ENCODE measurements at places on chromosomes 4 and X. TPM values are rescaled to one million over a fixed set of nuclear protein-coding genes. Genes with fewer than 3 reads are reported as not detected.

Gene CXCL10
- 0.86 TPM for total RNA-seq

Gene KLHL34
- not detected for total RNA-seq

DNA sequence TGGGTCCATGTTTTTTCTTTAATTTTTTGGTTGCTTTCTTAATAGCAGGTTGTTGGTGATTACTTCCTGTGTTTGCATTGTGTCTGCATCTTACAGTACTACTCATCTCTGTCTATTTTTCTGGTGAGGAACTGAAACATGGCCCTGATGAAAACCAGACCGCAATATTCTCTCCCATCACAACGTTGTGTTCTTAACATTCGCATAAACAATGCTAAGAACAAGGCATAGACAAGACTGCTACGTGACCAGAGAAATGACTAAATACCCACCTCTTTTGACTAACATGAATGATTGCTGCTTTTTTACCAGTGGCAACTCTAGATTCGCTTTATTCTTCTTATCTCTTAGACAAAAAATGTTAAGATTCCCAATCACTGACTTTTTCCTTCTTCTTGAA, 179.1 kb downstream of the GC start:
- DNase-seq: no peak

Gene EIF4E
- 126 TPM for total RNA-seq

- no peak for DNase-seq
Observed at GRCh38 chr4:165381821-165382373, 3.1 kb downstream of the CPE start.

DNA sequence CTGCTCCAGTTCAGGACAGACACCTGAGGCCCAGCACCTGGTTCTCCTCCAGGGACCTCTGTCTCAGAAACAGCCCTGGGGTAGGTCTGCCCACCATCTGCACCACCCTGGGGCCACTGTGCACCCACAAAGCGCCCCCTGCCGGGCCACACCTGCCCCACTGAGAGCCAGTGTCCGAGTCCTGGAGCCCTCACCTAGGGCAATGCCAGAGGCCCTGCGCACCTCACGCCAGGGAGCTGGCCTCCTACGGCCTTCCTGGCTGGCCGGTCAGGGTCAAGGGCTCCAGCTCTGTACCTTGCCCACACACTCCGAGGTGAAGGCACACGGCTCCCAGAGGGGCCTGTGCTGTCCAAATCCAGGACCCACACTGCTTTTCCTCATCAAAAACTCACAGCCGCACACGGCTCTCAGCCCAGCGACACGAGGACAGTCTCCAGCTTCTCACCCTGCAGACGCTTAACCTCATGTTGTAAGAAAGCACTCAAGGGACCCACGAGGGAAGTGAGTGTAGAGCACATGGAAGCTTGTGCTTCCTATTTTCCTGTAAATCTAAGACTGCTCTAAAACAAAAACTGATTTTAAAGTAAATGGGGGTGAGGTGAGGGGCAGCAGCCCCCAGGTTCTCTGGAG, 5.4 kb downstream of the CTBP1 start:
- no peak for DNase-seq

- DNase-seq: peak; percentile 69
Observed at GRCh38 chrX:16185725-16186136, 18.4 kb downstream of the MAGEB17 start.

Gene EMCN
- not detected for total RNA-seq

DNA sequence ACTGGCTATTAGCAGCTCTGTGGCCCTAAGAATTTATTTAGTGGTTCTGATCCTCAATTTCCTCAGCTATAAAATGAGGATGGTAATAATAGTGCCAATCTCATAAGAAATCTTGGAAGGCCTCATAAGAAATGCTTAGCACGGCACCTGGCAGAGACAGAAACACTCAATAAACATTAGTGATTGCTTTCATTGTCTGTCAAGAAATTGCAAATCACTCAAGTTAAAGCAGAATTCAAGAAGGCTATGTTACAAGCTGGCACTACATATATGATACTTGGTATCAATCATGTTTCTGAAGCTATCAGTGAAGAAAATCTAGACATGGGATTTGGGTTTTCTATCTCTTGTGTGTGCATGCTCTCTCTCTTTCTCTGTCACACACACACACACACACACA, 267.7 kb upstream of the KCNIP4 start:
- no peak for DNase-seq

- peak; percentile 64 for DNase-seq
Observed at GRCh38 chrX:48021026-48021900, 14.5 kb downstream of the SPACA5 start.

Gene NUDT11
- 40.5 TPM for total RNA-seq

GRCh38 chr4:110611968-110612447, 10.9 kb downstream of the PITX2 start:
- no peak for DNase-seq

GRCh38 chr4:39977489-39978377, at the start of gene PDS5A:
TSS of gene PDS5A (minus strand) at chr4:39977911. CDS start at chr4:39976577, 1,334 bp downstream.
- peak; percentile 96 for DNase-seq

DNA sequence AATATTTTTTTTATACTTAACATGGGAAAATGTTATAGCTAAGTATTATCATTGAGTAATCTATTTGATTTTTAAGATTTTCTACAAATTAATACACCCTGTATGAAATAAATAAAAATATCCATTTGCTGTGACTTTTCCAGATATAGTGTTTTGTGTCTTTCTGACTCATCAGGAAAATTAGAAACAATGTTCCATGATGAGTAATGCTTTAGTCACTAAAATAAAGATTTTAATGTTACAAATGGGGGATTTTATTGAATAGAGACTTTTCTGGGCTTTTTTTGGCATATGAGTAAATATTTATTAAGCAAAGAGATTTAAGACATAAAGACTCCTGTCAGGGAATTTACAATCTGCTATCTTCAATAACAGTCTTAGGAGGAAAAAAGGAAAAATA, 279.2 kb upstream of the NOCT start:
- DNase-seq: no peak

Gene RBMX2
- 24.3 TPM for total RNA-seq

GRCh38 chr4:185469580-185470154, 1.9 kb downstream of the CCDC110 start:
- no peak for DNase-seq

Gene ANAPC4
- 23.3 TPM for total RNA-seq

DNA sequence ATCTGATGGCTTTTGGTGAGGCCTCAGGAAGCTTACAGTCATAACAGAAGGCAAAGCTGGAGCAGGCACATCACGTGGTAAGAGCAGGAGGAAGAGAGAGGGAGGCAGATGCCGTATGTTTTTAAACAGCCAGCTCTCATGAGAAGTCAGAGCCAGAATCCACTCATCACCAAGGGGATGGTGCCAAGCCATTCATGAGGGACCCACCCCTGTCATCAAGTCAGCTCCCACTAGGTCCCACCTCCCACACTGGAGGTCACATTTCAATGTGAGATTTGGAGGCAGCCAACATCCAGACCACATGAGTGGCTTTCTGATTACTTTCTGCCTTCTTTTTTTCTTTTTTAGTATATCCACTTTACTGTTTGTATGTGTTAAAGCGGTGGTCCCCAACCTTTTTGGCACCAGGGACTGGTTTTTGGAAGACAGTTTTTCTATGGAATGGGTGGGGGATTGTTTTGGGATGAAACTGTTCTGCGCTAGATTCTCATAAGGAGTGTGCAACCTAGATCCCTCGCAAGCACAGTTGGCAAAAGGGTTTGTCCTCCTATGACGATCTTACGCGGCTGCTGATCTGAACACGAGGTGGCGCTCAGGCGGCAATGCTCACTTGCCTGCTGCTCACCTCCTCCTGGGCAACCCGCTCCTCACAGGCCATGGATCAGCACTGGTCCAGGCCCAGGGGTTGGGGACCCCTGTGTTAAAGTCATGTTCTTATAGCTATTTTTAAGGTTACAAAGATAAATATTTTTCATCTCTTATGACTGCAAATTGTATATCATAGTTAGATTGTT, 61.7 kb downstream of the SLIT2 start:
- DNase-seq: no peak

Measured in Daoy (cell line).